ENCODE measurements at places on chromosomes 11 and 22.

GRCh38 chr11:15638386-15638787, 523.7 kb downstream of the INSC start:
- no peak for DNase-seq

- no peak for DNase-seq
Measured at GRCh38 chr11:118008271-118008911, 22.2 kb downstream of the IL10RA start.

DNA sequence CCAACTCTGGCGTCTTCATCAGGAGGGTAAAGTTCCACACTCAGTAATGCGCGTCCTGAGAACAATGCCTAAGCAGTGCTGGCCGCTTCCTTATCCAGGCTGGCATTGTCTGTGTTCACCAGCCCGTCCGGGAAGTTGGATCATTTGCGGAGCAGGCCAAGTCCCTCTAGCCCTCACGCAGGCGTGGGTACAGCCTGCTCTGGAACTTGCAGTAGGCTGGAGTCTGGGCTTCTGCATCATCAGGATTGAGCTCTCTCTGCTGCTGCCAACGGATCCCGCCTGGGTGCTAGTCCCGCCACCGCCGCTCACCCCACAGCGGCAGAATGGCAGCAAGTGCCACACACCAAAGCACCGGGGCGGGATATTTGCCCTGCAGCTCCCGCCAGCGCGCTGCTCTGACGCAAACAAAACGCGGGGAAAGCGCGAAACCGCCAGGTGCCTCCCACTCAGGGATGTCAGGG, 29.0 kb downstream of the GLYATL1 start:
- DNase-seq, result no peak

- DNase-seq, result no peak
Measured at GRCh38 chr11:18770479-18771125, 21.0 kb downstream of the PTPN5 start.

- no peak for DNase-seq
Measured at GRCh38 chr22:43066134-43066533, 23.1 kb downstream of the TTLL1 start.

All from MM.1S (cell line).